NCI-H187 treated with DMSO at 0.1 percent for 48 hours (cell line): ENCODE measurements at places on chromosomes 6 and 20.

GRCh38 chr20:51810155-51811041 lies 8.1 kb upstream of the SALL4 start:
- no peak for DNase-seq

DNA sequence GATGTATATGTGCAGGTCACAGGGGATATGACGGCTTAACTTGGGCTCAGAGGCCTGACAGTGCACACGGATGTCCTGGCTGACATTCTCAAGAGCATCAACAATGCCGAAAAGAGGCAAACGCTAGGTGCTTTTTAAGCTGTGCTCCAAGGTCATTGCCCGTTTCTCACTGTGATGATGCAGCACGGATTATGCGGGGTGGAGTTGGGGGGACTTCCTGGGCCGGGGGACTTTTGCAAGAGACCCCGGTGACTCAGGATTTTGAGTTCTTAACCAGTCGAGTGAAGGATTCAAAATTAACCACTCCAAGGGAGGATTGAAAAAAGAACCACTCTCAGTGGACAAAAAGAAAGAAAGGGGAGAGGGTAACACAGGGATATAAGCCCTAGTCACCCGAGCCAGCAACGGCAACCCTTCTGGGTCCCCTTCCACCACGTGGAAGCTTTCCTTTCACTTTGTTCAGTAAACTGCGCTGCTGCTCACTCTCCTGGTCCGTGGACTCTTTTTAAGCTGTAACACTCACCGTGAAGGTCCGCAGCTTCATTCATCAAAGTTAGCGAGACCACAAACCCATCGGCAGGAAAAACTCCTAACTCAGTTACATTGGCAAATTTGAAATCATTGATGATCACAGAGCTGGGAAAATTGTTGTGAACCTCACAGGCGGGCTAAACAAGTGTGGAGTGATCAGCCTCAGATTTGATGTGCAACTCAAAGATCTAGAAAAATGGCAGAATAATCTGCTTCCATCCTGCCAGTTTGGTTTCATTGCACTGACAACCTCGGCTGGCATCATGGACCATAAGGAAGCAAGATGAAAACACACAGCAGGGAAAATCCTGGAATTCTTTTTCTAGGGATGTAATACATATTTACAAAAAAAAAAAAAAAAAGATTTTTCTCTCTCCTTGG lies 199.3 kb downstream of the ARID1B start:
- no peak for DNase-seq

DNA sequence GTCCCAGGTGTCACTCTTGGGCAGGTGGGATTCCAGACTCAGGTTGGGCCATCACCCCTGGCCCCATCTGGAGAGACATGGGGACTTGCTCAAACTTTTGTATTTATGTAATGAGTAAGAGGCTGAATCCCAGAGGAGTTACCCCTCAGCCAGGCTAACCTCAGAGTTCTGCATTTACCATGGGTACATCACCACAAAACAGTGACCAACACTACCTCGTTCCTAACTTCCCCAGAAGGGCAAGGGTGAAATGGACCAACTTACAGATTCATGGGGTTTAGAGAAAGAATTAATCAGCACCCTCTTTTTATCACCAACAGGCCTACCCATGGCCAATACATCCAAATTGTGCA lies 259.9 kb upstream of the MARCKS start:
- DNase-seq, result no peak

- no peak for DNase-seq
Observed at GRCh38 chr20:14711652-14712051, 374.2 kb upstream of the FLRT3 start.

GRCh38 chr6:166465671-166466087 lies 82.9 kb upstream of the MPC1 start:
- DNase-seq, result no peak

DNA sequence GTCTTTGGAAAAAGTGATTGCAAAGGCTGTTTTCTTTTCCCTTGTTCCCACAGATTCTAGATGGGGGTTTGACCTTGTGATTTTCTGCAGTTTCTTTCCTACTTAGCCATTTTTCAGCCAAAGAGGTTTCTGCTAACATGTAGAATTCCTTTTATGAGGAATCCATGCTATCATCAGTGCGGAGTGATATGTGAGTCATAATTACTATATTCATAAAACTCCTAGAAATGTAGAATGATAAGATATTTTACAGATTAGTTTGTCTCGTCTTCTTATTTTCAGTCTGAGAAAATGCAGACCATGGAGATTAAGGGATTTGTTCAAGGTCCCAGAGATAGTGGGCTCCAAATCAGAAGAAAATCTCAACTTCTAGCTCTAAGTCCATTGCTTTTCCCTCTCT lies 98.6 kb downstream of the KCNQ5 start:
- no peak for DNase-seq

DNA sequence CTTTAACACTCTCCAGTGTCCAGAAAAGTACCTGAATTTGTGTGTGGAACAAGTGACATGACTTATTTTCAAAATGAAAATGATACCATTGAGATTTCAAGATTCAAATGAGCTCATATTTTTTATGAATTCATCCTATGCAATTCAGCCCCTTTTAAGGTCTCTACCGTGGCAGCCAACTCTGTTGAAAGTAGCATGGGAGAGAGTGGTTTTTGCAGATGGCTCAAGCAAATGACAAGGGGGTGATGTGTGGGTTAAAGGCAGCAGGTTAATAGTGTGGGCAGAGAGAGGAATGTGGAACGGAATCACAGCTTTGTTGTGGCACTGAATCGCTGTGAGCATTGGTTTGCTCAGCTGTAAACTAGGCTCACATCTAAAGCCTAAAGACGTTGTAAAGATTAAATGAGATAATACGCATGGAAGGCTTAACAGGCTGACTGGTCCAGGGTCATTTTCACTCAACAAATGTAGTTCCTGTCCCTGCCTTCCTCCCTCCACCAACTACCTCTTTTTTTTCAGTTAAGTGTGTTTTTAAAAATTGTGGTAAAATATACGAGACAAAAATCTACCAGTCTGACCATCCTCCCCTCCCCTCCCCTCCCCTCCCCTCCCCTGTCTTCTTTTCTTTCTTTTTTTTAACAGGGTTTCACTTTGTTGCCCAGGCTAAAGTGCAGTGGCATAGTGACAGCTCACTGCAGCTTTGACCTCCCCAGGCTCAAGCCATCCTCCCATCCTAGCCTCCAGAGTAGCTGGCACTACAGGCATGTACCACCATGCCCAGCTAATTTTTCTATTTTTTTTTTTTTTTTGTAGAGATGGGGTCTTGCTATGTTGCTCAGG lies 114.7 kb upstream of the ZNF217 start:
- no peak for DNase-seq

GRCh38 chr6:106363401-106364138 lies 3.1 kb downstream of the CRYBG1 start:
- no peak for DNase-seq

- DNase-seq, result no peak
Observed at GRCh38 chr6:42257063-42257462, 39.4 kb upstream of the MRPS10 start.

DNA sequence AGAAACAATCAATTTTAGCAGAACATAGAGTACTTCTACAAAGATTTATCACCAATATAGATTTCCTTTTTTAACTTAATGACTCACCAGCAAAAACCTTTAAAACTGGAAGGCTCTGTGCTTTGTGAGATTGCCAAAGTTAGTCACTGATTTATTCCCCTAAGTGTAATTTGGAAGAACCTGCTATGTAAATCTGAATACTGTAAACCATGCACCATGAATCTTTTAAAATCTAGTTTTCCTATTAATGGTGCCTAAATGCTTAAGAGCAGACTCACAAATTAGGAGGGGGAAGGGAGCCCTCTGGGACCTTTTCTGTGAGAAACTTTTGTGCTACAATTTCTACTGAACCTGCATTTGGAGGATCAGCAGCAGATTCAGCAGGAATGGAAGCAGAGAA lies 57.8 kb upstream of the PNRC1 start:
- no peak for DNase-seq

DNA sequence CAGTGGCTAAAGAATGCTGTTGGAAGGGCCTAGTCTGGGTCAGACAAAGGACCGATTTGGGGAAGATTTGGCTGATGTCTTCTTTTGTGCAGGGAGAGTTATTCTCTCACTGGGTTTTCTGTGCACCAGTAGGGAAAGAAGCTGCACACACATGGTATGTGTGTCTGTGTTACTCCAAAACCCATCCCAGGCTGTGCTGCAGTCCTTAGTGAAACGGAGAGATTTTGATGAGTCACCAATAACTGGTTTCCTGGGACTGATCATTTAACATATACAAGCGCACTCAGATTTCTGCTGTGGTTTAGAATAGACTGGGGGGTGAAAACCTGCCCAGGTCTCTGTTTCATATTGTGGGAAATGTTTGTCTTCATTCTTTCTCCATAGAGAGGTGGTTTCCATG lies 1049.8 kb downstream of the KIF16B start:
- no peak for DNase-seq

- no peak for DNase-seq
Observed at GRCh38 chr6:41072836-41073202, at the start of gene NFYA. NFYA (plus strand) TSS chr6:41072974; CDS start chr6:41079090, 6,116 bp downstream.

DNA sequence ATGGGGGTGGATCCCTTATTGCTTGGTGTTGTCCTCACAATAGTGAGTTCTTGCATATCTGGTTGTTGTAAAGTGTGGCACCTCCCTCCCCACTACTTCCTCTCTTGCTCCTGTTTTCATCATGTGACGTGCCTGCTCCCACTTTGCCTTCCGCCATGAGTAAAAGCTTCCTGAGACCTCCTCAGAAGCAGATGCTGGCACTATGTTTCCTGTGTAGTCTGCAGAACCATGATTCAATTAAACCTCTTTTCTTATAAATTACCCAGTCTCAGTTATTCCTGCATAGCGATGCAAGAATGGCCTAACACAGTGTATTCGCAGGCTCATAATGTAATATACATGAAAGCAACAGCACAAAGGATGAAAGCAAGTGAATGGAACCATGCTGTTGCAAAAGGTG lies 28.4 kb upstream of the ANKRD60 start:
- DNase-seq, result no peak

- no peak for DNase-seq
Observed at GRCh38 chr6:163413345-163414116, 987 bp upstream of the QKI start.

DNA sequence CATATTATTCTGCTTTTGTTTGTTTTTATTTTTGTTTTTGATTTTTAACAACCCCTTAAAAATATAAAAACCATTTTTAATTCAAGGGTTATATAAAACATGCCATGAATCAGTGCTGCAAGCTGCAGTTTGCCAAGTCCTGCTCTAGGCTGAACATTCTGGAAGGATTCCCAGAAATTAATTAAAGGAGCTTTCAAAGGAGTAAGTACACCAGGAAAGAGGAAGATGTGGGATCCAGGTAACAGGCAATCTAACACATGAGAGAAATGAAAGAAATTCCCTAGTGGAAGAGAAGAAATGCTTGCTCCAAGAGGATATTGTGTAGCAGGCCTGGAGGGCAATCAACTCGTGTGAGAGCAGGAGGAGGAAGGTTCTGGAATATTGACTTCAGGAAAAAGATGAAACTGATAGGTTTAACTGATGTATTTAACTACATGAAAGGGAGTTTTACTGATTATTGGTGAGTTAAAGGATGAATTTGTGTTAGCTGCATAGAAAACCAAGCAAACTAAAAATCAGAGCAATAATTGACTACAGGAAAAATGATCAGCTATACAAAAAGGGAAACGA lies 146.0 kb upstream of the PHACTR1 start:
- DNase-seq, result no peak

GRCh38 chr6:28875191-28875747 lies 48.5 kb downstream of the TRIM27 start:
- DNase-seq, result no peak

- no peak for DNase-seq
Observed at GRCh38 chr6:20569000-20569610, 34.8 kb downstream of the CDKAL1 start.

- no peak for DNase-seq
Observed at GRCh38 chr6:8108031-8108660, 5.8 kb upstream of the EEF1E1 start.

GRCh38 chr6:17393892-17394631 lies 667 bp downstream of the CAP2 start:
- no peak for DNase-seq

GRCh38 chr6:90604546-90604945 lies 17.7 kb upstream of the MAP3K7 start:
- no peak for DNase-seq

- no peak for DNase-seq
Observed at GRCh38 chr6:43801495-43802181, 31.6 kb downstream of the VEGFA start.

GRCh38 chr6:1047981-1048541 lies 263.8 kb upstream of the FOXQ1 start:
- no peak for DNase-seq

DNA sequence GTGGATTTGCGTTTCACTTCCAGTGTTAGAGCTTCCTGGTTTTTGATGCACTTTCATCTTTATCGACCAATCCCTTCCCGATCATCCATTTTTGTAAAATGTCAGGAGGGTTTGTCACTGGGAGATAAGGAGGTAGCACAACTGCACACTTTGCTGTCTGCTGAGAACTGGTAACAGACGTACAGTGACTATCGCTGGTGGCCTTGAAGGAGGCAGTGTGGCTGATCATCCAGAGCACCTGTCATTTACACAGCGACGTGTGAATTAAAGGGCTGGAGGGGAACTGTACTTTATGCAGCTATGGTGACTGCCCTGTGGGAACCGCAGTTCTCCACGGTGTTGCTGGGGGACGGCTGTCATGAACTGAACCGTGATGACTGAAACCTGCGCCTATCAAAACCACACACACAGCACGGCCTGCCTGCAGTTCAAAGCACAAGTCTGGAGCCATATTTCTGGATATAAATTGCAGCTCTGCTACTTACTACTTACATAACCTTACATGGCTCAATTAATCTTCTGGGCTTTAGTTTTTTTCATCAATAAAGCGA lies 50.0 kb downstream of the HUS1B start:
- DNase-seq, result no peak

GRCh38 chr6:118968416-118968815 lies 33.5 kb upstream of the MCM9 start:
- no peak for DNase-seq

GRCh38 chr6:92848901-92849300 lies 570.5 kb downstream of the EPHA7 start:
- no peak for DNase-seq

DNA sequence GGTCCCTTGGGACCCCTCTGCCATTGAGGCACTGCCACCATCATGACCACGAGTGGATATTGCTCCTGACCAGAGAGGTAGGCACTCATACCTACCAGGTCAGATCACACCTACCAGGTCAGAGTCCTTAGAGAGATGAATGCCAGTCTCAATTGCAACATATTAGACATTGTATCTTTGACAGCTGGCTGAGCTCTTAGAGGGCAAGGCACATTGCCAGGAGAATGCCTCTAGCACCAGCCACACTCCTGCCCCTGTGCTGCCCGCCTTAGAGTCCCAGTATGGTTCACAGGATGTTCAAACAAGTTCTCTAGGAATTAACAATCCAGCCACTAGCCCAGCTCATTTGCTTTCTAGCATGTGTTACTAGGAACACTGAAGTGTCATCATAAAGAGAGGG lies 65.9 kb downstream of the TMEM244 start:
- DNase-seq, result no peak

- DNase-seq, result no peak
Observed at GRCh38 chr20:53809728-53810365, 216.2 kb upstream of the ZNF217 start.

GRCh38 chr6:168270274-168271172 lies 49.1 kb downstream of the DACT2 start:
- DNase-seq, result no peak

- no peak for DNase-seq
Observed at GRCh38 chr6:138803861-138804260, 8.0 kb downstream of the ECT2L start.
